ENCODE measurements at places on chromosomes 2 and 18.

- DNase-seq: peak; percentile 24
Observed at GRCh38 chr2:28624793-28625701, 126.6 kb upstream of the PPP1CB start.

- DNase-seq: no peak
Observed at GRCh38 chr2:240443891-240444301, 8.4 kb downstream of the GPC1 start.

DNA sequence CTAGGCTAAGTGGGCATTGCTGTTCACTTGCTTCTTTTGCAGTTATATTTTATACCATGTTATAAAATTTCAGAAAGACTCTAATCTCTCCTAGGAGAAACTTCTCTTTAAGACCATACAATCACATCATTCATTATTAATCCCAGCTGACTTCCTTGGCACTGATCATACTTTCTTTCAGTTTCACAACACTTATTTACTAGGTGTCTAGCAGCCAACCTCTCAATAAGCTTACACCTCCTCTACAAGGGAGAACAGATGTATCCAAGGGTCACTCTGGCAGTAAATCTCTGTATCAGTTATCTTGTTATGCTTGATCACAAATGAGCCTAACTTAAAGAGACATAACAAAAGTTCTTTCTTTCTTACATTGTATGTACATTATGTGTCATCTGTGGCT is 69.8 kb upstream of the EPB41L5 start:
- no peak for DNase-seq

- no peak for DNase-seq
Observed at GRCh38 chr2:68632021-68632420, 11.4 kb upstream of the PROKR1 start.

- DNase-seq: no peak
Observed at GRCh38 chr2:236755278-236755840, 185.7 kb downstream of the ACKR3 start.

- no peak for DNase-seq
Observed at GRCh38 chr2:150674283-150674682, 186.8 kb upstream of the RND3 start.

DNA sequence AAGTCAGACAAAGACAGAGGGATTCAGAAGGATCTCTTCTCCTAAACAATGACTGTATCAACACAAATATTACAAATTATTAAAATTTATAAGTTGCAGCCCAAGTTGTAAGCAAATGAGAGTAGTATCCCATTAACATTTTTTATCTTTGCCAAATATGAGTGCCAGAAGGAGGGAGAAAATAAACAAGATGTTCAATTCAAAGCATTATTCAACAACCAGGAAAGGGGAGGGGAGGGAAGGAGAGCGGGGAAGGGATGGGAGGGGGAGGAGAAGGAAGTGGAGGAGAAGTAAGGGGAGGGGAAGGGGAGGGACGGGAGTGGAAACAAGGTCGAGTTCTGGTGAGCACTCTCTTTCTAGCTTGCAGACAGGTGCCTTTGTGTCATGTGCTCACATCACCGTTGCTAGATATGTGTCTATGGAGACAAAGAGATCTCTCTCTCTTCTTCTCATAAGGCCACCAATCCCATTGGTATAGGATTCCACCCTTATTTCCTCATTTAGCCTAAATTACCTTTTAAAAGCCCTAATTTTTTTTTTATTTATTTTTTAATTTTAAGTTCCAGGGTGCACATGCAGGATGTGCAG is 679.6 kb upstream of the CHAC2 start:
- DNase-seq: no peak
